ENCODE measurements at places on chromosomes 2 and 18. TPM values are rescaled to one million over a fixed set of nuclear protein-coding genes. Genes with fewer than 3 reads are reported as not detected.

Gene CYP26B1
- 16.2 TPM for total RNA-seq

Gene ZNF892
- 0.70 TPM for total RNA-seq

Gene ZBTB7C
- not detected for total RNA-seq

Gene ZNF407
- total RNA-seq = 2.4 TPM

Gene ALPP
- total RNA-seq = 2.7 TPM

Gene DOCK10
- 33.5 TPM for total RNA-seq

Gene GPBAR1
- total RNA-seq = 0.12 TPM

Gene KIAA2012
- total RNA-seq = not detected

Measured in A549 treated with ZK216348 at 1 μM for 4 hours (cell line).